Activated T-cell treated with anti-CD3 and anti-CD28 coated beads, Interleukin-2, amount 50 U/mL, for 24 hours (primary cell): ENCODE measurements at places on chromosomes 16 and 17.

GRCh38 chr16:23679274-23679985, 741 bp downstream of the PLK1 start:
- no peak for DNase-seq

DNA sequence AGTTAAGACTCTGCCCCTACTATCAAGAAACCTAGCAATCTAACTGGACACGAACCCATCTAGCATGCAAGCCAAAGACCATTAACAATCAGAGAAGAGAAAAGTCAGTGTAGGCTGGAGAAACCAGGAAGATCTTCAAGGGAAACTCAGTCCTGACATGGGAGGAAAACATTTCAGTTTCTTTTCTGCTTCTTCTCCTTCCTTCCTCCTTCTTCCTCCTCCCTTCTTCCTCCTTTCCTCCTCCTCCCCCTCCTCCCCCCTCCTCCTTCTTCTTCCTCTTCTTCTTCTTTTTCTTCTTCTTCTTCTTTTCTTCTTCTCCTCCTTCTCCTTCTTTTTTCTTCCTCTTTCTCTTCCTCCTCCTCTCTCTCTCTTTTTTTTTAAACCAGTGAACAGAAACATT, 29.6 kb upstream of the SHISA9 start:
- DNase-seq, result no peak

GRCh38 chr16:14569213-14569612, 60.8 kb downstream of the PARN start:
- DNase-seq, result no peak

DNA sequence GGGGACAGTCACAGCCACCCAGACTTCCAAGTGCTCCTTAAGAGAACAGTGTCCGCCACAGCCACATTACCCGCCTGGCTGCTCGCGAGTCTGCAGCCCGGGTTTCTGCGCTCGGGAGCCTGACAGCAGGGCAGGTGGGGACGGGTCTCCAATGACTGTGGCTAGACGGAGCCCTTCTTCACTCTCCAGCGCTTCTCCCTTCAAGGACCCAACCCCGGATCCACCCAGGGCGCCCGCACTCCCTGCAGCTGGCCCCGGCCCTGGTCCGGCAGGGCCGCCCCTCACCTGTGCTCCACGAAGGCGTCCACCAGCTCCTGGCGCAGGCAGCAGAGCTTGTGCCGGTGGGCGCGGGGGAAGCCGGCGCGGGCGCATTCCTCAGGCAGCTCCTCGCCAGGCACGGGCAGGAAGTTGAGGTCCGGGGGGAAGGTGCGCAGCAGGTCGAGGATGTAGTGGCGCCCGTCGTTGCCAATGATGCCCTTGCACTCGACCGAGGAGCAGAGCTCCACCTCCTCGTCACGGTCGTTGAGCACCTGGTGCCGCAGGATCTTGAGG, 13.9 kb downstream of the CLUH start:
- DNase-seq, result peak; percentile 28

DNA sequence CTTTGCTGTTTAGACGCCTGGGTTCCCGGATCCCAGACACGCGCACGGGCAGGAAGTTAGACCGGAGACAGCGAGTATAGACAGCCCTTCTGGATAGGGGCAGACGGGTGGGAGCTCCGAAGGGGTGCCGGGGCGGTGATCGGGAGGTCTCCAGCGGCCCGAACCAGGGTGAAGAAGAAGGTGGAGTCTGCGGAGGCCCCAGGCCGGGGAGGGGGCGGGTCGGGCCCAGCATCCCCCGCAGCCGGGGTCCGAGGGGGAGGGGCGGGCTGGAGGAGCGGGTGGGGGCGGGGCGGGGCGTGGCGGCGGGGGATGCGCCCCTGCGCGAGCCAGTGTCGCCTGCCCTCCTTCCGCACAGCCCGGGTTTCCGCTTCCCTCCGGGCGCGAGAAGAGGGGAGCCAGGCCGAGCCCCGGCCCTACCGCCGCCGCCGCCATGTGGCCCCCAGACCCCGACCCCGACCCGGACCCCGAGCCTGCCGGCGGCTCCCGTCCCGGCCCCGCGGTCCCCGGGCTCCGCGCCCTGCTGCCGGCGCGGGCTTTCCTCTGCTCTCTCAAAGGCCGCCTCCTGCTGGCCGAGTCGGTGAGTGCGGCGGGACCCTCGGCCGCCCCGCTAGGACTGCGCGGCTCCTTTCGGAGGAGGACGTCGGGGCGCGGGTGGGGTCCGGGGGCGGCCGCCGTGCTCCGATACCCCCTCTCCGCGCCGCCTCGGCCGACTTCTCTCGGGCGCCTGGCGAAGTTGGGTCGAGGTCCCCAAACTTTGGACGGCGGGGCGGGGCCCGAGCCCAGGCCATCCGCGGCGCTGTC, at the start of gene CMTM3:
CMTM3 (plus strand) TSS at position 329 of the 801 bp plus-strand sequence; CDS start at position 431, 102 bp downstream.
- peak; percentile 90 for DNase-seq

- DNase-seq, result peak; percentile 73
Measured at GRCh38 chr17:14205992-14206461, 30.6 kb downstream of the CDRT15 start.

DNA sequence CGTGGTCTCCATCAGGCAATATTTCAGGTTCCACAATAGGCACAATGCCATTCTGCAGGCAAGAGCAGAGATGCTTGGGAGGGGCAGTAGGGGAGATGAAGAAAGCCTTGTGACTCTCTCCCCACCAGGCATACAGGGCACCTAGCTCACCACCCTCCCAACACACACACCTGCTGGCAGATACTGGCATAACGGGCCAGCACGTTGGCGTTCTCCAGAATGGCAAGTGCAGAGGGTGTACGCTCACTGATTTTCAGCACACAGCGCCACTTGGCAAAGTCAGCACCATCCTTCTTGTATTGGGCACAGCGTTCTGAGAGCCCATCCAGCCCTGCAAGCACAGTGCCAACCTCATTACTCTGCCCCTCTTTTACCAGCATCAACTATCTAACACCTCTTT, 2.2 kb downstream of the ALDOC start:
- no peak for DNase-seq

- DNase-seq, result no peak
Measured at GRCh38 chr17:64077379-64077778, 52.6 kb downstream of the ERN1 start.

DNA sequence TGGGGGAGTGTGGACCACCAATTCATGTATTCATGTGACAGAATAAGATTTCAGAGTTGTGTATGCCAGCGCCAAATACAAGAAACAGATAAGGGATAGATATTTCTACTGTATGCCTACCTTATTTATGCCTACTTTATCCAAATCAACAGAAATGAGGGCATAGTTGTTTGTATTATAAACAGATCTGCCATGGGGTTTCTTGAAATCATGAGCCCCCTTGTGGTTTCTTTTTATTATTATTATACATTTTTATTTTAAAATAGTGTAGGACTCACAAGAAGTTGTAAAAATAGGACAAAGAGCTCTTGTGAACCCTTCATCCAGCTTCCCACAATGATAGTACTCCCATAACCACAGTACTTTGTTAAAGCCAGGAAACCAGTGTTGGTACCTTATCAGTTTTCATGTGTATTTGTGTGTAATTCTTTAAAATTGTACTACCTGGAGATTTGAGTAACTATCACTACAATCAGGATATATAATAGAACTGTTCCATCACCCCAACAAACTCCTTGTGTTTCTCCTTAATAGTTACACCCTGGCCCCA, 229.4 kb downstream of the CCDC182 start:
- DNase-seq, result no peak

- no peak for DNase-seq
Measured at GRCh38 chr17:69967910-69968411, 107.1 kb upstream of the KCNJ16 start.

DNA sequence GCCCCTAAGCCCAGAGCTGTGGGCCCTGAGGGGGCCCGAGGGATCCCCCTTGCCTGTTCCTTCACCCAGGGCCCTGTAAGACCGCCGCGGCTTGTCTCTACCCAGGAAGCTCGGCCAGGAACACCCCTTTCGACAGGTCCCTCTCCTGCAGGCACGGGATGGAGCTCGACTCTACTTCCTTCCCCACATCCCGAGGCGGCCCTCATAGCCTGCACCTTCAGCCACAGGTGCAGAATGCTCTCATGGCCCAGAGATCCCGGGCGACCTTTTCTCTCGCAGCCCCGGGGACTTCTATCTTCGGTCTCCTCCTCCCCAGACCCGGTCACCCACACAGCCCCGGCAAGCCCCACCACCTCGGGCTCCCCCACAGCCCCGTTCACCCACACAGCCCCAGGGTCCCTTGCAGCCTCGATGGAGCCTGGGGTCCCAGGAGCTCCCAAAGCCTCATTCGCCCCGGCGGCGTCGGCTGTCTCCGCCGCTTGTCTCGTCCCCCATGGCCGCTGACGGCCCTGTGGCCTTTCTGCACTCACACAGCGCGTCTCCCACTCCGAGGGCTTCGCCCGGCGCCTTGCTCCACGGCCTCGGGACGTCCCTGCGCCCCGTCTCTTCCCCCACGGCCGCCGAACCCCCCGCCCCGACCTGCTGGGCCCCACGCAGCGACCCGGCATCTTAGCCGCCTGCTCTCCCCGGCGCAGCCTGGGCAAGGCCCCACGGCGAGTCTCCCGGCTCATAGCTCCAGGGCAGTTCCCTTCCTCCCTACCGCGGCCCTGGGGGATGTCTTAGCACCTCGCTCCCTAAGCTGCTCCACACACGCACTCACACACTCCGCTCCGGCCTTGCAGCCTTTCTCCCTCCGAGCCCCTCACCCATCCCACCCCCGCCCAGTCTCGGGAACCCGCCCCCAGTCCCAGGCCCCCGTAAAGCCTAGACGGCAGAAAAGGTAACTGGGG, 650 bp downstream of the KIAA0753 start:
- peak; percentile 47 for DNase-seq

- DNase-seq, result no peak
Measured at GRCh38 chr17:78831688-78832540, 8.7 kb downstream of the USP36 start.

DNA sequence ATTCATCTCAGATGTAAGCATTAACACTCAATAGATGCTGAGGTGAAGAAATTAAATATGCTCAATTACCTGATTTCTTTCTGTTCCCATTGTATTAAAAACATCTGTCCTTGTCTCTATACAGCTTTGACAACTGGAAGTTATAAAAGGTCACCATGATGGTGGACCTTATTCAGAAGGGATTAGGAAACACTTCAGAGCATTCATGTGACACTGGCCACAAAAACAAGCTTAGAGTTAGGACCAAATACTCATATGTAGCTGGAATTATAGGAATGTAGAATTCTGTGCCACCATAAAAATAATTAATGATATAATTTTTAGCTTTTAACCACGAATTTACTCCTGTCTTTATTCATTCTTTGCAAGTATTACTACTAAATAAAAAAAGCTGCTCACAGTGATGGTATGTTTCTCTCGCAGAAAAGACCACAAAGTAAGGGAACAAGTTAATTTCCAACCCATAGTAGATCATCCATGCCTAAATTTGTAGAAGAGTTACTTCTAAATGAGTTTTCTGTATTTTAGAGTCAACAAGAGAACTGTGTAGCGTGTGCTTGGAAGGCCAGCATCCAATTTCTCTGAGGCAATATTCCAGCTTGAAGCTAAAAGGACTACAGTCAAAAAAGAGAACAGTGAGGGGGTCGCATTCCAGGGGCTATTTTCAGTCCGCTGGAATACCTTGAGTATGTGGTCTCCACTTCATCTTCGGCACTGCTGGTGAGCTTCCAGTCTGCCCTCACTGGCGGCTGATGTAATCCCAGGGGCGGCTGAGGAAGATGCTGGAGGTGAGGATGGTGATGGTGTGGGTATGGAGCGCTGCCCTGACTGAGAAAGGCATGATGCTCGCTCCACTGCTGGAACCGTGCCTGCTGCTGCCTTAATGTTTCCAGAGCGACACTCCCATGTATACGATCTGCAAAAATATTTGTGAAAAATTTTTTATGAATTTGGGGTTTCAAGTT, 63.7 kb downstream of the CACNG1 start:
- no peak for DNase-seq

DNA sequence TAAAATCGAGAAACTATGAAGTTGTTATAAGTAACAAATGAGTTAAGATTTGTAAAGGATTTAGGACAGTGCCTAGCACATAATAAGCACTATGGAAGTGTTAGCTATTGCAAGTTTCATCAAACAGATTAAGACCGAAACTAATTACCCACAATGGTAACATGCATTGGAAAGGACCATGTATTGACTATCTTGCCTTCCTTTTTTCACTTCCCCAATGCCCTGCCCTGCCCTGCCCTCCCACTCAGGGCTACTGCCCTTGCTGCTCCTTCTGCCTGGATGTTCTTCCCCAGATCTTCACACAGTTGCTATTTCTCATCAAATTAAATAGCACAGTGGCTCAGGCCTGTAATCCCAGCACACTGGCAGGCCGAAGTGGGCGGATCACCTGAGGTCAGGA, 202.1 kb upstream of the PSMD7 start:
- DNase-seq, result no peak

DNA sequence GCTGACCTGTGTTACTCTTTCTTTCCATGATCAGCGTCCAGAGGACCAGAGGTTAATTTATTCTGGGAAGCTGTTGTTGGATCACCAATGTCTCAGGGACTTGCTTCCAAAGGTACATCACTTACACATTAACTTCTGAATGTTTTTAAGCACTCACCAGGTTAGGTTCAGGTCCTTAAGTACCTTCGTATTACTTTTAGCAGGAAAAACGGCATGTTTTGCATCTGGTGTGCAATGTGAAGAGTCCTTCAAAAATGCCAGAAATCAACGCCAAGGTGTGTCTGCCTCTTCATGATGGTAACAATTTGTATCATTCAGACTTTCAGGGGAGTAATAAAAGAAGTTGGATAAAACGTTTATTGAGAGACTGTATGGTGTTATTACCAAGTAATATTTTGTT, 3.3 kb downstream of the HERPUD1 start:
- DNase-seq, result no peak

DNA sequence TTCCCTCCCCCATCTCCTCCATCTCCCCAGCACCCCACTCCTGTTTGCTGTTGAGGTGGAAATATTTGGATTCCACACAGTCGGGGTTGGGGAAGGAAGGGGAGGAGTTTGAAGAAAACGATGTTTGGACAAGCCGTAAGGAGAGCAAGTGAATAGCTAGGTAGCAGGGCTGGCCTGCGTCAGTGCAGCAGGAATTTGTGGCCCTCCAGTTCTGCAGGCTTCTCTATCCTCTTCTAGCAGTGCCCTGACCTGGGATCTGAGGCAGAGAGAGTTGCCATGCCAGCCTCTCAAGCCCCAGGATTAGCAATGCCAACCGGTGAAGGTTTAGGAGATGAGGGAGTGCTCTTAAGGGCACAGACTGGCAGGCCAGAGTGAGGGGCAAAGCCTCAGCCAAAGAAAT, 12.5 kb downstream of the TLCD2 start:
- no peak for DNase-seq

DNA sequence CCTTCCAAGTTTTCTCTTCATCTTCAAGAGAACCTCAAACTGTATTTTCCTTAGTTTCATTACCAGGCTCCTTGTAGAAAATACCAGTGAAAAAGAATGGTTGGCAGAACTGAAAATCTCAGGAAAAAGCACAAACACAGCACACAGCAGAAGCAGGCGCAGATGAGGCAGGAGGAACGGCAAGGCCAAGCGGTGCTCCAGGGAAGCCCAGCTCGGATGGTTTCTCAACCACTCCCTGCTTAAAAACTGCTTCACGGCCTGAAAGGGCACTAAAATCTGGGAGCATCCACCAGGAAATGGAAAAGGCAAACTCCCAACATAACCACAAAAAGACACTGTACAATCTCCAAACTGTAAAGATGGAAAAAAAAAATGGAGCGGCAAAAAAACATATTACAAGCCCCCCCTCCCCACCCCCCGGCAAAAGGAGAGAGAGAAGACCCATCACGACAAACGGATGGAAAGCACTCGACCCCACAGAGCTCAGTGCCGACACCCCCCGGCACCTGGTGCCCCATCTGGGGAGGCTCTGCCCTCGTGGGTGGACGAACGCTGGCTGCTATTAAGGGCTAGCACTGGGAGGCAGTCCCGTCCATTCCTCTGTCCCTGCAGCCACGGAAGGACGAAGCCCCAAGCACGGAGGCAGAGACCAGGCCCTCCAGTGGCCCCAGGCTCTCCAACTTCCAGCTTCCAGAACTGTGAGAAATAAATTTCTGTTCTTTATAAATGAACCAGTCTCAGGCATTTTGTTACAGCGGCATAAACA, 127.5 kb downstream of the ZNF778 start:
- DNase-seq, result no peak
